ENCODE measurements at places on chromosomes 4 and X.
A peak's percentile ranks its signal among the peaks of the same experiment; 100 is the strongest.

DNA sequence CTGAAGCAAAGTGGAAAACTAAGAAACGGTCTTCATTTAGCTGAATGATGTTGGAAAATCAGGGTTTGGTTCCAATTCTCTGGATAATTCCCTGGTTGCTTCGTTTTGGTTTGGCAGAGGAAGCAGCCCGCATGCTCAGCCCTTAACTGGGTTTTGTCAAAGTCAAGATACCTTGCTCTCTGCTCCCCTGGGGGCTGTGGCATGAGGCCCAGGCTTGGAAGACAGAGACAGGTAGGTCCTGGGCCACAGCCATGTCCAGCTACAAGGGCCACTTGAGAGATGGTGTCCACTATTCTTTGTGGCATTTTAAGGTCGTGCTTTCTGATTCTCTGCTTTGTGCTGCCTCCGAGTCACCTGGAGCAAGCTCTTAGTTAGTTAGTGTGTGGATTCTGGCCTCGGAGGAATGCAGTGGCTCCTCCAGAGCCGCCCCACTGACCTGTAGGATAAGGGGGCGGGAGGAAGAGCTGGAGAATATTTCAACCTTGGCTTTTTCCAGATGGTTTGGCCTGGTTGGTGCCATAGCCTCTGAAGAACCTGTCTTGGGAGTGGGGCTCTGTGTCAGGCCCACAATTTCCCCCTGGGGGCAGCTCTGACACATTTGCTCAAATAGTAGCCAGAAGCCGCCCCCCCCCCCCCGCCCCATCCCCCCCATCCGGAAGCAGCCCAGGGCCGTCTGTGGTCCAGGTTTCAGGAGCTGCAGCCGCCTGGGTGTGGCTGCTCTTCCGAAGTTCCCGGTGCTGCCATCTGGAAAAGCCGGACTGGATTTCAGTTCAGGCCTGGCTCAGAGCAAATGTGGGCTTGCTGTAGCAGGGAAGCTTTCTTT, 147.1 kb downstream of the NHS start:
- no peak for DNase-seq

GRCh38 chr4:41039317-41039716, 175.0 kb downstream of the APBB2 start:
- no peak for DNase-seq

- no peak for DNase-seq
Measured at GRCh38 chrX:30615229-30615628, 37.7 kb upstream of the TASL start.

GRCh38 chr4:24470666-24471485, 113.5 kb downstream of the DHX15 start:
- no peak for DNase-seq

DNA sequence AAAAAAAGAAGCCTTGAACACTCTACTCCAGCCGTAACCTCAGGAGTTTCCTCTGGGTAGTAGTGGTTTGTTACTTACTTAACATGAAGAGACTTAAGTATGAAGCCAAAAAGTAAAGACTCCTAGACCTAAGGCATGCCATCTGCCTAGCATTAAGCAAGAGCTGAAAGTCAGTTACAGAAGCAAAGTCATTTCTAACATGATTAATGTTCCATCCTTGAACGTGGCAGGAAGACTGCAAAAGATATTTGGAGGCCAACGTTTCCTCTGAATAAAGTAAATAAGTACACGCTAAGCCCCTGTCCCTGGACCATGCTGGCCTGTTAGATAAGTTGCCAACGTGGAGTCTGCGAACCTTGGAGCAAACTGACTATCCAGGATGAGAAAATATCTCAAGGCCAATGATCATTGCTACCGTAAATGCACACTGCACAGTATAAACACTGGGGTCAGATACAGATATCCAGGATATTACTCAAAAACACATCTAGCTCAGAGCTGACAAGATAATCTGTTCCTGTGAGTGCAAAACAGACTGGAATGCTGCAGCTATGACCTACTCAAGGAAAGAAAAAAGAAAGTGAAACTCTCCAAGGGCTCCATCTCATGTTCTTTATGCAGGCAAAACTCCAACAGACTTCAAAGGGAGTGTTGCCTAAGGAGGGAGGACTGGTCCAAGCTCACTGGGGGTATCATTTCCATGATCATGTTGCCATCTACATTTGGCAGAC, 255.8 kb downstream of the COL25A1 start:
- no peak for DNase-seq

- no peak for DNase-seq
Measured at GRCh38 chrX:150767475-150768131, 74.4 kb downstream of the MTMR1 start.

DNA sequence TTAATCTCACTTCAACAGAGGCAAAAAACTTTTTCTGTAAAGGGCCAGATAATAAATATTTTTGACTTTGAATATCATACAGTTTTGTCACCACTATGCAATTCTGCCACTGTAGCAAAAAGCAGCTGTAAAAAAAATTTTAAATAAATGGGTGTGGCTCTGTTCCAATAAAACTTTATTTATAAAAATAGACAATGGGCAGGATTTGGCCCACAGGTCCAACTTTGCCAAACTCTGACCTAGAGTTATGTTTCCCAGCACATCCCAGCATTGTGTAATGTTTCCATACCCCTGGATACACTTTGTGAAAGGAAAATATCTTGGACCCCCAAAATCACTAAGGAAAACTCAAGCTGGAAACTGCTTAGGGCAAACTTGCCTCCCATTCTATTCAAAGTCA, 94.9 kb upstream of the USP38 start:
- no peak for DNase-seq

GRCh38 chr4:15756361-15756861, 21.7 kb upstream of the CD38 start:
- DNase-seq: peak; percentile 50

GRCh38 chrX:46865281-46865680, 28.4 kb downstream of the RP2 start:
- no peak for DNase-seq

GRCh38 chrX:140821280-140821679, 111.7 kb downstream of the LINC00632 start:
- no peak for DNase-seq

DNA sequence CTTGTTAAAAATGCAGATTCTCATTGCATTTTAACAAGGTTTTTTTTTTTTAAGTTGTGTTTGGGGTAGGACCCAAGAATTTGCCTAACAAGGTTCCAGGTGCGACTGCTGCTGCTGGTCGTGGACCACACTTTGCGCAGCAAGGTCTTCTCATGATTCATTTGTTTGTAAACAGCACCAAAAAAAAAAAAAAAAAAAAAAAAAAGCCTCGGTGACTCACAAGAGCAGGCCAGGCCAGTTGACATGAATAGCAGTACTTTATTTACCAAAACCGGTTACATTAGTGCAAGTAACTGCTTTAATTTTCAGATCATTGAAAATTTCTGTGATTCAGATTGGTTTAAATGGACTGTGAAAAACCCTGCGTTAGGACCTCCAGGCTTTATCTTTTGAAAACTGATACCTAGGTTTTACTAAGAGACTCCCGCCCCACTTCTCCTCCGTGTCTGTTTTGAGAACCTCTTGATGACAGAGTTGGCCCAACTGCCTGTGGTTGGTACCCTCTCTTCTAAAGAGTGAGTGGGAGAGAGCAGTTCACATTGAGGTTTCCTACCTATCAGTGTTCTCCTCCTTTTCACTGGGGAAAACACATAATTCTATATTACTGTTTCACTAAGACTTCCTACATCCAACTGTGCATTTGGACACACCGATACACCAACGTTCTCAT, 86.2 kb downstream of the PHEX start:
- DNase-seq: no peak

- DNase-seq: no peak
Measured at GRCh38 chr4:90958256-90958895, 831.2 kb downstream of the CCSER1 start.

- DNase-seq: no peak
Measured at GRCh38 chr4:3872834-3873313, 106.7 kb downstream of the ADRA2C start.

- DNase-seq: no peak
Measured at GRCh38 chr4:131192318-131192717, 1956.8 kb upstream of the PCDH10 start.

DNA sequence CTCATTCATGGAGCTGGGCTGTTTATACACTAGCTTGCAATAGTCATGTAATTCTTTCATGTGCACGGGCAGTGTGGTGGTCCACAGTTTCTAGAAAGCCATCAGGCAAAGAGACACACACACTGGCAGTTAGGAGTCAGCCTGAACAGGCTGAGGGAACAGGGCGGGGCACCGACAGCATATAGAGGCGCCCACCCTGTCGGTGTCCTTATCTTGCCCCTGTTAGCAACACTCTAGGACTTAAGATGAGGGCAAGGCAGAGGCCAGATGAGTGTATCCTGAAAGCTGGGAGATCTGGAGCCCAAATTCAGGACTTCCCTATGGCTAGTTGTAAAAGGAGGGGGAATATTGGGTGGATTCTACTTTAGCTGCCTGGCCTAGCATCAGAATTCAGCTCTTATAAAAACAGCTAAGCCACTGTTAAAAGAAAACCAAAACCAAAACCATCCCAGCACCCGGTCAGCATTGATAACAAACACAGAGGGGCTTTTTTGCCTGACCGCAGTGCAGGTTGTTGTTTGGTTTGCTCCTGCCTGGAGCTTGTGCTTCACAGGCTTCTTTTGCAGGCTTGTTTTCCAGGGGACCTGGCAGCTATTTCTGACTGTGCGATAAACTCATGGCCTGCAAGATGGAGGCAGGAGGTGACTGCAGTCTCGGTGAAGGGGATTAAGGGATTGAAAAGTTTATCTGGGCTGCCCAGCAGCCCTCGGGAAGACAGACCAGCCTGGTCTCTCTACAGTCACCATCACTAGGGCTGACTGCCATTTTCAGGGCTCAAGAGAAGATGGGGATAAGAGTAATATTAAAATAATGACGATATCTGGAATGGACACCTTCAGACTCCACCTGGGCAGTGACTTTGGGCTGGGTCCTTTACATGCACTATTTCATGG, 638.9 kb downstream of the MID1IP1 start:
- DNase-seq: no peak

DNA sequence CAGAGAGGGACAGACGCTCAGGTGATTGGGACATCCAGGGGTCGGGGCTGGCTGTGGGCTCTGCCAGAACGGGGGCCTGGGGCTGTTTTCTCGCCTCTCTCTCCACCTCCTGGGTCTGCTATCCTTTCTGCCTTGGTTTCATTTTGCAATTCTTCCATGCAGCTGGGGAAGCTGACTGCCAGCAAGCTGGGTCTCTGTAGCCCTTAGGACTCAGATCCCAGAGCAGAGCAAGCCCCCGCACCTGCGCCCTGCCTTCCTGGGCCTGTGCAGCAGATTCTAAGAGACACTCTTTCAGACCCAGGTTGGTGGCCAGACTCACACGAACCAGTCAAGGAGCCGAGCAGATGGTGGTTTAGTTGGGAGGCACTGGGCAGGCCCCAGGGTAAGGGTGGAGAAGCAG, 59.1 kb upstream of the GRPEL1 start:
- no peak for DNase-seq

DNA sequence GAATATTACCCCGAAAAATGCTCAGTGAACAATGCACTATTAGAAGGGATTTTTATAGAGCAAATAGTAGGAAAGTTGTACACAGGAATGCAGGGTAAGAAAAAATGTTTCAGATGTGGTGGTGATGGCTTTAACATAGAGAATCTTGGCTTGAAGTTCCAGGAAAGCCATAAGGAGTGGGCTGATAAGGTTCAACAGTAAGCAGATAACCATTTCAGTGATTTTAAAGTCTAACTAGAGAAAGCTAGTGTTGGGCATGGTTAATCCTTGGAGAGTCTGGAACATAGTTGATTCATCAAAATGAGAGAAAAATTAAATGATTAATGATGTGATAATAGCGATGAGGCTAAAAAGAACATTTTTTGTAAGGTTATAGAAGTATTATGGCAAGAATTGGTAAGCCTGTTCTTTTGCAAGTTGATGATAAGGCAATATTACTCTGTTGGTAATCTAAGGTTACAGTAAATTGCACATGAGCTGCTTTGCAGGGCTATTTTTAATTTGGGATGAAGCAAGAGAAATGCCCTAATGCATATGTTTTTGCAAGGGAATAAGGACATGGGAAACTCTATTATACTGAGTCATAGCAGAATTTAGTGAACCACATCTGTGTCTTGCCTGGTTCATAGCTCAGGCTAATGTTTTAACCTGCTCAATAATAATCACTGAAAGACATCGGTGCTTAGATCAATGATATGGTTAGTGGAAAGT, 44.3 kb downstream of the GALNTL6 start:
- no peak for DNase-seq

- no peak for DNase-seq
Measured at GRCh38 chr4:38620527-38621027, 43.4 kb upstream of the KLF3 start.

GRCh38 chr4:41160012-41160789, 54.1 kb downstream of the APBB2 start:
- DNase-seq: no peak

DNA sequence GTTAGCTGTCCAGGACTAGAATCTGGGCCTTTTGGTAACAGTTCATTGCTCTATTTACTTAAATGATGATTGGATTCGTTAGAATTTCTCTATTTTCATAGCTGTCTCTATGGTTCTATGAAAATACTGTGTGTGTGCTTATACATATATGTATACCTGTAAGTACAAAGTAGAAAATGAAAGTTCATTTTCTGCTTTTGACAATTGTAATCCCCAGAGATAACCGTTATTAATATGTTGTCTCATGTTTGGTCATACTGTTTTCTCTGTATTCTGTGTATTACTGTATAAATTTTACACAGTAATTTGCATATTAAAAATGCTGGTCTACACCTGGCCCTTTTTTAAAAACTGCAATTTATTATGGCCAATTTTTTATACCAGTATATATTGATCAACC, 55.4 kb downstream of the CLCN3 start:
- no peak for DNase-seq

- no peak for DNase-seq
Measured at GRCh38 chr4:72567821-72568675, 973 bp downstream of the ADAMTS3 start.

- DNase-seq: no peak
Measured at GRCh38 chr4:109410776-109411175, 22.8 kb upstream of the SEC24B start.

GRCh38 chr4:10590896-10591295, 93.7 kb downstream of the CLNK start:
- no peak for DNase-seq

DNA sequence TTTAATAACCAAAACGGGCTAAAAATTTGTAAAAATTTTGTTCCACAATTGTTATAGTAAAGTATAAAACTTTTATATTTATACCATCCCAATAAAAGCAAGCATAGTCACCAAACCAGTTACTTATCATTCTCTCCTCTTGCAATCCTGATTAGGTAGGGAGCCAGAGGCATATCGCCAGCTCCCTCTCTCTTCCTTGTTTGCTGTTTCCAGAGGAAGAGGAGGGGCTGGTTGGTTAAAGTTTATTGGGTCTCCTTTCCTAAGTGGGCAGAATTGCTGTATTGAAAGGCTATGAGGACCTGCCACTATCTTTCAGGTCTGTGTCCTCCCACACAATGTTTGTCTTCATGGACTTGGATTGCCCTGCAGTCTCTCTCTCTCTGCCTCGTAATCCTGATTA, 29.6 kb upstream of the BBS12 start:
- no peak for DNase-seq
